ENCODE measurements at places on chromosomes 12 and 14. TPM values are rescaled to one million over a fixed set of nuclear protein-coding genes. Genes with fewer than 3 reads are reported as not detected.

GRCh38 chr14:23877538-23878180 lies 75.9 kb upstream of the DHRS4 start:
- no peak for DNase-seq

DNA sequence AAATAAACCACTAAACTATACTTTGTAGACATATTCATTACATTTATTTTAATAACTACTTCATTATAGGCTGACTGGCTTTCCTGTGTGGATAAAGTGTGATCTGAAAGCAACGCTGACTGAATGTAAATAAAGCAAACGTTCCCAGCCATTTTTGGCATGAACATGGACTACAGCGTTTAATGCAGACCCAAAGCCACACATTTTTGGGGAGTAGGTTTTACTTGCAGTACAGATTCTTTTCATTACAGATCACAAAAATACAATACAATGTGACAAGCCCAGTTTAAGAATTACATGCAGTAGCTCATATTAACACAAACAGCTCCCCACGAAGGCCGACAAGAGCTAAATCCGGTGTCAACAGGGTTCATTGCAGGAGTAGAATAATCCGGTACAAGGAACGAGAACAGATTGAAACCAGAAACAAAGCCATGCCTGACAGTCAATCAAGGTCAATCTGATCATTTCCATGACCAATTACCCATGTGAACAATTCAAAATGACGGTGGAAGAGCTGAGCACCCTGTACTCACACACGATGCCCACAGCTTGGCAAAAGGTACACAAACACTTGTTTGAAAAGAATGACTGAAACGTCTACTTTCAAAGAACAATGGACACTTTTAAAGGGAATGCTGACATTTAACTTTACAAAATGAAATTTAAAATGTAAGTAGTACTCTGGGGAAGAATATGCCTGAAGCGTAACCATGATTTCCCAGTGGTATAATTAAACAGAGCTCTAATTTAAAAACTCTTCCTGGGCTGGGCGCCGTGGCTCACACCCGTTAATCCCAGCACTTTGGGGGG lies 5.3 kb downstream of the BAG5 start:
- DNase-seq = no peak

DNA sequence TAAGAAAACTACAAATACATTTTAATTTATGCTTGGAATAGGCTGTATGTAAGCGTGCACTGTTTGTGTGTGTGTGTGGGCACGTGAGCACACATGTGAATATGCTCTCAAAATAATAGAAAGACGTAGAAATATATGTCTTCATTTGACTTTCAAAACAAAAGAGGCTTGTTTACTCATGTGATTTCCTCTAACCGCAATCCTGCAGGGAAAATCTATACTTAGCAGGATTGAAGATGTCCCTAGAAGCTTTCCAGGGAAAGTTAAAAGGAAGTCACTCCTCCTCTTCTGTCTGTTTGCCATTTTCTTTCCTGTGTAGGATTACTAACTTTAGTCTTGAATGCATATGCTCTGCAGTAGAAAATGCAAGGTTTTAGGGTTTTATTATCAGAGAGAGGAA lies 404.7 kb downstream of the MDGA2 start:
- no peak for DNase-seq

DNA sequence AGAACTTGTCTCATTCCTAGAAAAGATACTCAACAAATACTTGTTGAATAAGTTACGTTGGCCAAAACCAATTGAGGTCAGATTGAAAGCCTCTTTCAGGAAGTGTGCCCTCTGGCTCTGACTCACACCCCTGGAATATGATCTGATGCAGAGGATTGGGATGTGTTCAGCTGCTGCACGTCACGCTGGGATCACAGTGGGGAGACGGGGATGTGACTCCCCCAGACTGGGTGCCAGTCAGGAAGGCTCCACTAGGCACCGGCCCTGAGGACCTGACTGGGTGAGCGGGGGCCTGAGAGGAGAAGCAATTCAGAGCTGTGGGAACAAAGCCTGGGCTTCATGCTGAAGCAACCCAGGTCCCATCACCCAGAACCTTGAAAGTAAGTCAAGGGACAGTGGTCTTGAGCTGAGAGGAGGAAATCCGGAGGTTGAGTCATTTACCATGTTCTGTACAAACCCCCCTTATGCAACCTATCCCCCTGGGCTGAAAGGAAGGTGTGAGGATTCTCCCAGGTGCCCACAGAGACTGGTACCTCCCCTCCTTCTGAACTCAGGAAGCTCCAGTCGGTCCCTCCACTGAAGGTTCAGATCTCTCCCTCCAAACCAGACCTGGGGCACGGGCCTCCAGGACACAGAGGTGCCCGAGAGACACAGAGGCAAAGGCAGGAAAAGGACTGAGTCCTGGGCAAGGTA lies 3.9 kb downstream of the CEBPE start:
- DNase-seq = no peak

Gene FITM1
- total RNA-seq = not detected

Gene CFAP54
- total RNA-seq = 22.3 TPM

Gene DEGS2
- 32.2 TPM for total RNA-seq

Gene PRIMA1
- 6.4 TPM for total RNA-seq

Data from transverse colon (tissue), 4 donors.